Posterior cingulate gyrus (tissue), 11 donors: ENCODE measurements at places on chromosomes 16 and 17.

DNA sequence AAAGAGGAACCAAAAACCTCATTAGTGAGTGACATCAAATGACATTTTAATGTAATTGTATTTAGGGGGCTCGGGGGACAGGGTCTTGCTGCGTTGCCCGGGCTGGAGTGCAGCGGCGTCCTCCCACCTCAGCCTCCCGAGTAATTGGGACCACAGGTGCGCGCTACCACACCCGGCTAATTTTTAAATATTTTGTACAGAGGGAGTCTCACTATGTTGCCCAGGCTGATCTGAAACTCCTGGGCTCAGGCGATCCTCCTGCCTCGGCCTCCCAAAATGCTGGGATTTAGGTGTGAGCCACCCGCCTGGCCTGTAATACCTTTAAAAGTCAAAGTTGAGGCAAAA lies 581 bp downstream of the SNRNP25 start:
- no peak for DNase-seq

DNA sequence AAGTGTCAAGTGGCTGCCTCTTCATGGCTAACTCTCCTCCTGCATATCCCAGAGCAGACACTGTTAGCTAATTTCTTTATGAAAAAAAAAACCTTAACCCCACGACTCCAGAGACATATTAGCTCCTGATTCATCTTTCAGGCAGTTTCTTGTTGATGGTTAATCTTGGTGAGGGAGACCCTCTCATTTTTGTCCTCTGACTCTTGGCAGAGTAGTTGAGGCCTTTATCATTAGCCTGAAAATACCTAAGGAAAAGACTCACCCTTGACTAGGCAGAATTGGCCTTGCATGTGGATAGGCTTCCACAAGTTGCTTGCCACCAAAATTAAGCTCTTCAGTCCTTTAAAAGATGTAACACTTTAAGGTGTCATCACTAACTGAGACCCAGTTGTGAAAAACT lies 4.0 kb downstream of the CRYBA1 start:
- DNase-seq: no peak

DNA sequence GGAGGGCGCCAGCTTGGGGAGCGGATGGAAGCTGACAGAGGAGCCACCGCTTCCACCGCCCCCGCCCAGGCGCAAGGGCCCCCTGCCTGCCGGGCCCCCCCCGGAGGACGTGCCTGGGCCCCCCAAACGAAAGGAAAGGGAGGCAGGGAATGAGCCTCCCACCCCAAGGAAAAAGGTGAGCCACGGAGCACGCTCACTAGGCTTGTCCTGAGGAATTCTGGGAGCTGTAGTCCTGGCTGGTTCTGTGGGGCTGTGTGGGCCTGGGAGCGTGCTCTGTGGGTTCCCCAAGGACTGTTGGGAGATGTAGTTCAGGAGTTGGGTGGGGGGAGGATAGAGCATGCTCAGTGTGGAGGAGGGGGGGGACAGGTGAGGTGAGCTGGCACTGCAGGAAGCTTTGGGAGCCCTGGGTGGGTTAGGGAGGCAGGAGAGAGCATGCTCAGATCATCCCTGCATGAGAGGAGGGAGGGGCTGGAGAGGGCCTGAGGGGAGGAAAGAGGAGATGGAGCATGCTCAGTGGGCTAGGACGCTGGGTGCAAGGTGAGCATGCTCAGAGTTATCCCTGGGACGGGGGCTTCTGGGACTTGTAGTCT lies 4.5 kb downstream of the FBXL19 start:
- DNase-seq: peak; percentile 94

- DNase-seq: no peak
Measured at GRCh38 chr16:3595110-3595486, 16.3 kb downstream of the SLX4 start.

GRCh38 chr16:77679391-77679790 lies 42.9 kb upstream of the NUDT7 start:
- DNase-seq: no peak

GRCh38 chr16:53282975-53283946 lies 151.0 kb upstream of the RBL2 start:
- no peak for DNase-seq

DNA sequence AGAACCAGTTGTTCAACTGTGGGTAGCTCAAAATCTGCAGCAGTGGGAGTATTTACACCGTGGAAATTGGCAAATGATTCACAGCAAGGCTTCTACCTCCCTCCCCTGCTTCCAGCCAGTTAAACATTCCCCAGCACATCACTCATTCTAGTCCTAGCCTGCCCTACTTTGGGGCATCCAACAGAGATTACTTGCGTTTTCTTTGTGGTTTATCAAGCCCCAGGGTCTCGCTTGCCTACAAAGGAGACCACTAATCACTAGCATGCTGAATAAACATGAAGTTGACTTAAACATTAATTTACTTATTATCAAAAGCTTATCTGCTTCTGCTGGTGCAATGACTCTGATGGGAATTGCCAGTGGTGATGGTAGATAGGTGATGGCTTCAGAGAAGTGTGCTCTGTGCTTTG lies 94.5 kb downstream of the MARF1 start:
- DNase-seq: no peak

DNA sequence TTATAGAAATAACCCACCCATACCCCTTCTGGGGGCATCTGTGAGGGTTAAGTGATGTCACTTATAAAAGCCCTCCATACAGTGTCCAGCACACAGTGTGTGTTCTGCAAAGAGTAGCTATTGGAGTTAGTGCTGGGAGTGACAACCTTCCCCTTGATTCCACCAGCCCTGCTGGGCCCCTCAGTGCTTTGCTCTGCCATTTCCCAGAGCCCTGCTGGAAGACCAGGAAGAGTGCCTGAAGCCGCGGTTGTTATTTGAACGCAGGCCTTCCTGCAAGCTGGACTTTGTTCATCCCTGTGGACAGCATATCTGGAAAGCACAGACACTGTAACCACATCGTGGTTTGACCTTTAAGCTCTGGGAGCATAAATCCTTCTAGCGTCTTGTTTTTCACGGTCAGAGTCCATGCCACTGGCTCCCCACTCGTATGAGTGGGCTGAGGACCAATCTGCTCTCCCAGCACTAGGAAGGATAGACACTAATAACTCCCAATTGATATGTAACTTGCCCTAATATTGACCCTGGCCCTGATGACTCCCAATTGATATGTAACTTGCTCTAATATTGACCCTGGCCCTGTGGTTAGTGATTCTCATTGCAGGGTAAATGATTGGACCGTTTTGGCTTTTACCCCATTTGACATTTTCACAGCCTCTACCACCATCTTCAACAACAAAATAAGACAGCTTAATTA lies 297.1 kb upstream of the MAF start:
- DNase-seq: no peak

DNA sequence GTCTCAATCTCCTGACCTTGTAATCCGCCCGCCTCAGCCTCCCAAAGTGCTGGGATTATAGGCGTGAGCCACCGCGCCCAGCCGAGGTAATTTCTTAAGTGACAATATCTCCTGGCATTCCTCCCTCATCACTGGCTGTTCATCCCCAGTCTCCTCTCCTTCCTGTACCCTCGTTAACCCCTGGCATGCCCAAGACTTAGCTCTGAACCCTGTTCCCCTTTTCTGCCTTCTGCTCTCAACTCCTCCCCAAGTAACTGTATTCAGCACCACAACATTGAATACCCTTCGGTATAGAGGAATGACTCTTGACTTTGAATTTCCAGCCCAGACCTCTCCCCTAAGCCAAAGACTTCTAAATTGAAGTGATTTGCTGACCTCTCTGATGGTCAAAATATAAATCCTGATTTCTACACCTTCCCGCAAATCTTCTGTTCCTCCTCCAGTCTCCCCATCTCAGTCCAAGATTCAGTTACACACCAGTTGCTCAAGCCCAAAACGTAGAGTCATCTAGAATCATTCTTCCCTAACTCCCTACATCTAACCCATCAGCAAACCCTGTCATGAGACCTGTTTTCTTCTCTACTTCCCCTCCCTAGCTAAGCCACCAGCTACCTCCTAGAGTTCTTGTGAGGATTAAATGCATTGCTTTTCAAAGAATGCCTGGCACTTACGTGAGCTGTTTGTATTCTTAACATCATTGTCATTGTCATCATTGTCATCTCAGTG lies 14.8 kb downstream of the PMP22 start:
- DNase-seq: no peak

DNA sequence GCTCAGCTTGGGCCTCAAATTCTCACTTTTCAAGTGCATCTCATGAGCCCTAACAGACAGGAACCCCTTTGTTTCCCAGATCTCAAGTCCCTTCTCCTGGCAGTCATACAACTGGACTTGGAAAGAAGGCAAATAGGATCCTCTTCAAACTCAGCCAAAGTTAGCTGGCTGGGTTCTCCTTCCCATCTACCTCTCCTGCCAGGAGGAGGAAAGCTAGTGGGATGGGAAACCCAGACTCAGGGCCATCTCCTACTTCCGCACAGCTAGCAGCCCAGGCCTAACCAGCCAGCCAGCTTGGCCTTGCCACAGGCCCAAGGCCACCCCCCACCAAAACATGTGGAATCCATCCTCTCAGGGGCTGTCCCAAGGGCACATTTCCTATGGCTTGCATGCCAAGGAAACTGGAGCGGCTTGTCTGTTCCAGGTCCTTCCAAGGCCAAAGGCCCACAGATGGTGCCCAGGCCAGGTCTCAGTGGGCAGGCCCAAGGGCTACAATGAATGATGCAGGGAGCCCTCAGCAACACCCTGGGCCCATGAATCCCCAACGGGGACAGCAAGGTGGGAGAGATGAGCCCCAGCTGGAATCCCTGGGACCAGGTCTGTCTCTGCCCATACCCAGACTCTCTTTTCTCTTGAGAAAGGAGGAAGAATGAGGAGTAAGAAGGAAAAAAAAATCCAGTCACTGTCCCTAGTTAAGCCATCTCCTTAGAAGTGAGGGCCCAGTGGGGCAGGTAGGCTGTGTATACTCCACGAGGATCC lies 1.7 kb downstream of the SMARCD2 start:
- DNase-seq: no peak

DNA sequence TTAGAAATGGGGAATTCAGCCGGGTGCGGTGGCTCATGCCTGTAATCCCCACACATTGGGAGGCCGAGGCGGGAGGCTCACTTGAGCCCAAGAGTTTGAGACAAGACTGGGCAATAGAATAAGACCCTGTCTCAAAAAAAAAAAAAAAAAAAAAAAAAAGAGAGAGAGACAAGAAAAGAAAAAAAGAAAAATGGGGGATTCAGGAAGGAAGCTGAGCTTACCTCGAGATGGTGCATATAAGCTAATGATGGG lies 150.8 kb upstream of the RPH3AL start:
- no peak for DNase-seq

DNA sequence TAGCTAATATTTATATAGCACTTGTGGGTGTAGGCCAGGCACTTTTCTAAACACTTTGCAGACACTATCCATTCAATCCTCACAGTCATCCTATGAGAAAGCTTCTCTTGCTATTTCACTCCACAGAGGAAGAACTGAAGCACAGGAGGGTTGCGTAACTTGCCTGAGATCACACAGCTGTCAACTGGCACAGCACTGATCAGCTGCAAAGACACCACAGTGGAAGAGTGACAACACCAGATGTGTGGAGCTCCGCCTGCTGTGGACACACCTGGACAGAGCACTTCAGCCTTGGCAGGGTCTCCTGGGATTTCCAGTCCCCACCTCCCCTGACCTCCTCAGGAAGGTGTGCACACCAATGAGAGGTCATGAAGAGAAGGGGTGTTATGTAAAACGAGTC lies 13.3 kb upstream of the CNEP1R1 start:
- no peak for DNase-seq

GRCh38 chr16:67703626-67704025 lies 15.5 kb downstream of the GFOD2 start:
- DNase-seq: no peak

DNA sequence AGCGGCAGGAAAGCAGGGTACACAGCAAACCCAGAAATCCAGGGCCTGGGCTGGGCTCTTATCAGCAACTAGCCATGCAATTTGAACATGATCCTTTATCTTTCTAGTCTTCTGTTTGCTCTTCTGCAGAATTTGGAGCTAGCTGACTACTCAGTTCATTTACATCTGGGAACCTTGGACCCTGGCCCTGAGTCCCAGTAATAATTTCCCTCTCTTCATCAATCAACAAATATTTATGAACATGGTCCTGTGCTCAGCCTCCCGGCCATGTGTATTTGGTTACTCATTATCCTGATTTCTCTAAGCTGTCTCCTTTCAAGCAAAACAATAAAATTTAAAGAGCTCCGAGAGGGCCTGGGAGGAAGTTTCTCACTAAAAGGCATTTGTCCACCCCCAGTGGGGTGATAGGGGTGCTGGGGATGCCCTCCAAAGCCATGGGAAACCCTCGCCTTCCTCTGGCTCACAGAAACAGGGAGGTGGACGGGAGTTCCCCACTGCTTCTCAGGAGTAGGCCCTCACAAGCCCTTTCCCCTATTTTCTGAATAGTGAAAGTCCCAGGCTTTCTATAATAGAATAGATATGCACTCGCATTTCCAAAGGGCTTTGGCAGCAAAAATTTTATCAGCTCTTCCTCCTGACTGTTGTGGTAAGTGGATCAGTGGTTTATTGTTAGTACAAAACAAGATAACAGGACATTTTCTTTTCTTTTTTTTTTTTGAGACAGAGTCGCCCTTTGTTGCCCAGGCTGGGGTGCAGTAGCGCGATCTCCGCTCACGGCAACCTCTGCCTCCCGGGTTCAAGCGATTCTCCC lies 6.9 kb upstream of the WDR59 start:
- DNase-seq: no peak
